ENCODE measurements at places on chromosomes 6 and 20.

DNA sequence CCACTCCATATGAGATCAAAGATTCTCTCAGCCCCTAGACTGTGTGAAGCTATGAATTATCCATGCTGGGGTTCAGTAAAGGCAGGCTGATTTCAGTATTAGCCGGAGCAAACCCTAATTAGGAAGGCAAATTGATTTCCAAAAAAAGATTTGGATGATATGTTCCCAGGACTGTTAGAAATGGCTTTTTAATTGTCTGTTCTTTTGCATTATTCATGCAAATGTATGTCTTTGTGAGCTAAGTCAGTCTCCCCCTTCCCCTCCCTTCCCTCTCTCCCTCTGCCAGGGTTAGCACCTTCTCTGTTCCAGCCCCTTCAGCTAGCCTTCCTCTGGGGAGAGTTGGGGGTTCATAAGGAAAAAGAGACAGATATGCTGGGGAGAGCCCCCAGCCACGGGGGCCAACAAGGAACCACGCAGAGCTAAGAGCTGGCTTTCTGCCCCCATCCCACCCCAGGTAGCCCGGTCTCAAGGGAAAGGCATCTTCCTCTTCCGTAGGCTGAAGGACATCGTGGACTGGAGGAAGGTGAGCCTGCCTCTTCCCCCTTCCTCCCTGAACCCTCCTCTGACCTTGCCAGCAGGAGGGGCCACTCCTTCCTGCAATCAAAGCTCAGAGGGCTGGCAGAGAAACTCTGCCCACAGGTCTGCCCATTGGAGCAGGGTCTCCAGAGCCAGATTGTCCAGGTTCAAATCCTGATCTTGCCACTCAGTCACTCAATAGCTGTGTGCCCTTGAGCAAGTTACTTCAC lies 32.3 kb downstream of the PDRG1 start:
- DNase-seq: no peak

DNA sequence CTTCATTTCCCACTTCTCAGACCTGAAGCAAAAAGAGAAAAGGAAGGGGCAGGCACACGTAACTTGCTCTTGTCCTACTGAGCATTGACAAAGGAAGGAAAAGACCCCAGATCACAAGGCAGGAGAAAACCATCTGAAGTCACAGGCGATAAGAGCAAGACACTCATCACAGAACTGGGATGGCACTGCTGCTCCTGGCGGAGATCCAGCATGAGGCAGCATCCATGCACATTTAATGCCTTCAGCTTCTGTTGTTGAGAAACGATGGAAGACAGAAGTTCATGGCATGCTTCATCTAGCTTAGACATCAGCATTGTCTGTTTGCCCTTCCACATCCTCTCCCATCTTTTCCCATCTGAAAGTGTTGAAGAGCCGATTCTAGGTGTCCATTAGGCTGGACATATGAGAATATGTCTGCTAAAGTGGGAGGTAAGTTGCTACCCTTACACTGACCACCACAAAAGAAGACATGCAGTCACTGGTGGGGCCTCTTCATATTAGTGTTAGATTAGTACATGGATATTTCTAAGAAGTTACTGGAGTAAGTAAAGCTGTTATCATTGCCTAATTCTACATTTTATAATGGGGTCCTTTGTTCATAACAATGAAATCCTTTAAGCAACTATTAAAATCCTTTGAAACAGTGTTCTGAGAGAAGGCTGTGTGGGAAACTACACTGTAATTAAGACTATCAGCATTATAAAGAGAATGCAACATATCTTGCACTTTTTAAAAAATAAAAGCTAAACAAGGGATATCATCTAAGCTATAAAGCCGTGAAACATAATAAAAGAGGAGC lies 618.5 kb downstream of the C6orf118 start:
- no peak for DNase-seq

GRCh38 chr6:11253594-11253993 lies 21.1 kb upstream of the NEDD9 start:
- DNase-seq: no peak

DNA sequence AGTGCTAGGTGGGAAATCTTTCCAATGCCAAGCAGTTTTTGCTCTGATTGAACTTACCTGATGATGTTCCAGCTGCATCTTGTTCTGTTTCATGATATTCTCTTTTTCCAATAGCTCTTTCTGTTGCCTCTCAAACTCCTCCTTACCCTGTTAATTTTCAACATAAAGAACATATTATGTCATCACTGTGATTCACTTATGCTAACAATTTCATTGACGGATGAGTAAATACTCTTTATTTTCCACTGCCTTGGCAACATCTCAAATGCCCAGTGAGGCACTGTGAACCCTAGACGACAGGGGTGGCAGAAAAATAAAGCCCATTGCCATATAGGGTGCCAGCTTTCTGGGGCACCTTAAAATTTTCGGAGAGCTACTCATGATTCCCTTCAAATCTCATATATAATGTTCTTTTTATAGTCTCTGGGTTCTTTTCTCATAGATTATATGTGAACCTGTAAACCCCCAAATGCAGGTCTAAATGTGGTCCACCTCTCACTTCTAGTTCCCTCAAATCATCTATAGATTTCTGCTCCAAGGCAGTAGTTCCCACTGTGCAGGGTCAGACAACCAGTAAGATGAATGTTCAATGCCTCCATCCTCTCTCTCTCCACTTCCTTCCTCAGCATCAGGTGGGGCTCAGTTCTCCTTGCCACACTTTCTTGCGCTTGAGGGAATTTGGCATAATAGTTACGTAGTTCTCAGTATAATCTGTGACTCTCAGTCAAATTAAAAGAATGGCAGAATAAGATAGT lies 44.1 kb downstream of the NEDD9 start:
- DNase-seq: no peak

DNA sequence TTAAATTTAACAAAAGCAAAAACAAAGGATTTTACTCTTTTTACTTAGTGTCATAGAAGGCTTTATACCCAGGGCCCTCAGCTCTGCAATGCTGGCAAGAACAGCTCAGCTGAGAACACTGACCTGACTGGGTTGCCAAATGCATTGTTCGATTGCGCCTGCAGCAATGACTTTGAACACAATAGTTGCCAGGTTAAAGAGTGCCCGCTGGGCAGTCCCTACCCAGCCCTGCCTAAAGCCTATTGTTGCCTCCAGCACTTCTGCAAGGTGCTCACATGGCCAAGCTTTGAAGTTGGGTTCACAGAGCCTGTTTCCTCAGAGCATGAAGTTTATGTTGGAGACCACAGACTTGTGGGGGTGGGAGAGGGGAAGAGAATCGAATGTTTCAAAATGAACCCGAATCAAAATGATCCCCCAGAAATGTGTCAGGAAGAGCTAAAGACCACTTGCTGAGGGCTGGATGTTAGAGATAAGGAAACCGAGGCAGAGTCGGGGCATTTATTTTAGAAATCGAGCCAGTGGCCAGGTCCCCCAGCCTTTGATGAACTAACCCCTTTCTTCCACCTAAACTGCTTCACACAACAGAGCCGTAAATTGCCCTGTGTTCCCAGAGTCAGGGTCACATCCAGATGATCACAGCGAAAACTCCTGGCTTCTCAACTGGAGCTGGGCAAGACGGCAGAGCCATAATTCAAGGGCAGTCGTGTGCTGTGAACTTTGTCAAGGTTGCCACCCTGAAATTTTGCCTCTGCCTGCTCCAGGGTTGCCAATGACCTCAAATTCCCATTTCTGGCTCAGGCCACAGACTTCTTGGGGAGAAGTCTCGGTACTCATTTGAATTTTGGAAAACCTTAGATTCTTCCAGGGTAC lies 55.0 kb downstream of the FOXA2 start:
- DNase-seq: no peak

DNA sequence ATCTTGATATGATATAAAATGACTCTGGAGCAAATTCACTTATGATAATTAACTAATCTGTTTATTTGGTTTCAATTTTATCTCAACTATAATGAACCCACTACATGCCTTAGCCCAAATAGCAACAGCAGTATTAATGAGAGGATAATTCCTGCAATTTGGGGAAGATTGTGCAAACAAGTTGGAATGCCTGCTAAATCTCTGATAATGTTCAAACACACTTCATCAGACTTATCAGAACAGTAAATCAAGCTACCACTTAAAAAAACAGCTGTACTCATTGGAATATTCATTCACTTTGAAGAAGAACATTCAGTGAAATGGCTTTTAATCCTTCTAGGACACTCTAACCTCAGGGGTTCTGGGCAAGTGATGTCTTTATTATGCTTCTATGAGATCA lies 85.4 kb downstream of the CBLN4 start:
- DNase-seq: no peak
